Head of caudate nucleus (tissue), 42 donors: ENCODE measurements at places on chromosomes 3 and 15.

GRCh38 chr3:156382458-156383346 lies 172.2 kb downstream of the SSR3 start:
- peak; percentile 69 for DNase-seq

- no peak for DNase-seq
Observed at GRCh38 chr3:32882603-32883025, 64.8 kb downstream of the TRIM71 start.

- DNase-seq = no peak
Observed at GRCh38 chr15:36678308-36678707, 98.9 kb downstream of the CDIN1 start.

- DNase-seq = no peak
Observed at GRCh38 chr3:31004025-31004678, 109.7 kb upstream of the GADL1 start.

DNA sequence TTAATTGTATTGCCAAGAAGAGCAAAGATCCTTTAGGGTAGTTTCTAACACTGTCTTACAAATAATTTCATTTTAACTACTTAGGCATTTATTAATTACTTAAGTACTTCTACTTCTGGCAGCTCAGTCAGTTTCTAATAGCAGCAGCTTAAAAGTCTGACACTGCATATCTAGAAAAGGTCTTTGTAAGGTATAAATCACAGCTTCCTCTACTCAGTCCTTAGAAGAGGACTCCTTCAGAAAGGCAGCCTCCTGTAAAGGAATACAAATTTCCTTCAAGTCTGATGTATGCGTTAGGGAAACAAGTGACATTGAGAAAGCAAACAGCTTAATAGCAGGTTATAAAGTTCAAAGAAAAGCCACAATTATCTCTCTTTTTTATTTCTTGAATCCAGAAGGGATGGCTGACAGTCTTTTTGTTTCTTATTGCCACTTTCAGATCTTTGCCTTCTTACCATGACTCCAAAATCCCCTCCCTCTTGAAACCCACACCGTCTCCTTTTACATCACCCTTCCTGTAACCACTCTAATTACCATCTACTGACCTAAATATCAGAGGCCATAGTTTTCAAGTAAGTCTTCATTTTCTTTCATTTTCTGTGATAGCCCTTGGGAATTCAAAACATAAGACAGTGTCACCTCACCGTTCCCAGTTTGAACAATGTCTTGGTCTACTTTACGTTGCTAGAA lies 109.5 kb downstream of the CGGBP1 start:
- no peak for DNase-seq

- no peak for DNase-seq
Observed at GRCh38 chr3:89239774-89240173, 132.4 kb downstream of the EPHA3 start.

GRCh38 chr15:101026656-101027272 lies 107.6 kb downstream of the LRRK1 start:
- no peak for DNase-seq

DNA sequence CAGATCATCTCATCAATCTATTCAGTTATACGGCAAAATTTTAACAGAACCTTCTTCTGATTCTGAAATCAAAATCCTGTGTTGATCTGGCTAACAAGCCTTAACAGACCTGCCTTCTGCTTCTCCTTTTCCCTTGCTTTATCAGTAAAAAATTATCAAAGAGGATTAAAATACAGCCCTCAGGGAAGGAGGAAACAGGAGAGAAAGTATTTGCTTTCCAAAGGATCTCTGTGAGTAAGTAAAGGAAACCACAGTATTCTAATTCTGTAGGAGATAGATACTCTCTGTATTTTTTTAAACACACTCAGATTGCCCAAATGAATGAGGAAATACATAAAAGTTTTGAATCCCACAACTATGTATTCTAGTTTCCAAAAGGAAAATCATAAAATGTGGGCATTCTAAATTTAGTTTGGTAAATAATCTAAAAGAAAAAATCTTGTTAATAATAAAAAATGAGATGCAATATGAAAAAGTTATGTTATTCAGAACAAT lies 221.8 kb downstream of the ZIC1 start:
- no peak for DNase-seq
